Anterior cingulate cortex (tissue), 58 donors: ENCODE measurements at places on chromosomes 5 and 9.

- DNase-seq, result no peak
Measured at GRCh38 chr5:180133551-180133950, 62.0 kb upstream of the RNF130 start.

- no peak for DNase-seq
Measured at GRCh38 chr9:88786291-88787079, 204.8 kb upstream of the S1PR3 start.

- no peak for DNase-seq
Measured at GRCh38 chr5:177981296-177982071, 14.6 kb downstream of the PROP1 start.

GRCh38 chr5:68033029-68033428, 182.5 kb upstream of the PIK3R1 start:
- no peak for DNase-seq

DNA sequence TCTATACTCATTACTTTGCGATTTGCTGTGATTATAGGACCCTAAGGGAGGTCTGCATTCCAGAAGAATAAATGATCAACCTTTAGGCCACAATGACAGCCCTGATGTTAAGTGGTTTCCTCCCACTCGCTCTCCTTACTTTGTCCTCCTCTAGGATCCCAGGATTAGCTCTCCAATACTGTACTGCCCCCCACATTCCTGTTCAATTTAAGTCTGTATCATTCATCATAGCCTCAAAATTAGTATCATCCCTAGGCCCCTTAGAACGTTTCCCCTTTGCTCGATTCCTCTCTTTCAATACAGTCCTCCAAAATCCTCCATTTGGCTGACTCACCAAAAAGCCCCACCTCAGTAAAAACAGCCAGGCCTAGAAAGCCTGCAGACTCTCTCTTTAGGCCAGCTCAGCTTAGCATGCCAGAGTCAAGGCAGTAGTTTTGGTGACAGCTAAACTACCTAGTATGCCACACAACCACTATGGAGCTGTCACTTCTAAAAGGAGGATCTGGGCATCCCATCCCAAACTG, 24.4 kb downstream of the RNF145 start:
- no peak for DNase-seq

DNA sequence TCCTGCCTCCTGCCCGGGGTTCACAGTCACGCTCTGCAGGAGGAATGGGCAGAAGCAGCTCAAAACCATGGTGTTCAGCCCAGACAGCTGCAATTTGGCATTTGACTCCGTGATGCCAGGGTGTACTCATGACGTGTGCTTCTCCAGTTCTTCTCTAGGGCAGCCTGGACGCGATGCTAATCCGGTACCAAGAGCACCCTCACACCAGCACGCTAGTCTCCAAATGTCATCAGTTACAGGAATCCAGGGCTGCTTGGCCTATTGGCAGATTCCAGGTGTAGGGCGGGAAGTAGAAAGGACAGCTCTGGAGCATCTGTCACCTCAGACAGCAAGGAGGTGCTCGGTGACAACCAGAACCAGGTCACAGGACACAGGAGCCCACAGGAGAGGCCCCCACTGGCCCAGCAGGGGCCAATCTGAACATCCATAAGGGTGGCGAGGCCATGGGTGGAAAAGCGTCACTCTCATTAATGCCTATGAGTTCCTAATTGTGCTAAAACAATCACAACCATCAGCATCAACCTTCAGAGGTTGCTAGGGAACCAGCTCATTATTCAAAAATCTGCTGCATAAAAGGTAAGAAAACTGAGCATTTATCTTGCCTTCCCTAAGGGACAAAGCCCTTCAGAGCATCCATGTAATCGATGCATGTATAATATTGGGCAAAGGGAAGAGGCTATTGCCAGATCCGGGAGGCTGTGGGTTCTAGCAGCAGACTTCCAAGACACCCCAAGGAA, 241.9 kb upstream of the IRX4 start:
- no peak for DNase-seq

DNA sequence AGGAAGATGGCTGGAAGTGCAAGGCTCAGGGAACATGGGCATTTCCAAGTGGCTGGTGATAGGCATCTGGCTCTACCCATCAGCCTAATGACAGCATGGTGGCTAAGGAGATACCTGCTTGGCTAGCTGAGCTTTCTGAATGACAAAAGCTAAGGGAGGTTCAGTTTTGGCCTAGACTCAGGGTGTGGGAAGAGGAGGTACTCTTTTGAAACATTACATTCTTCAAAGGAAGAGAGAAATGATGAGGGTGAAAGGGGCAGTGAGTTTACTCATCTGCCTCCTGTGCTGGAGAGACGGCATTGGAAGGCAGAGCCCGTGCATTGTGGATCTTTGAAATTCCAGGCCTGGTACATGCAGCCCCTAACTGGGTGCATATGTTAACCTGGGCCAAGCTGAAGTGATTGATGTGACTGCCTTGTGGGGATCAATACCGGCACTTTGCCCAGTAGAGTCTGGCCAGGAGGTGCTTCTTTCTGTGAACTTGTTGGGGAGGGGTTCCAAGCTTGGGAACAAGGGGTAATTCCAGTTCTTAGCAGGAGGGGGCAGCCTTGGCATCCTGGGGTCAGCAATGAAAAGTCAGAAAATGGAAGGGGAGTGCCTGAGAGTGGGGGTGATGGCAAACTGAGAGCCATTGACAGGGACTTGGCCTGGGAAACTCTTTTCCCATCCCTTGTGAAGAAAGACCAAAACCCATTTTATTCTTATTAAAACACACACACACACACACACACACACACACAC, 108.6 kb downstream of the ACER2 start:
- no peak for DNase-seq

DNA sequence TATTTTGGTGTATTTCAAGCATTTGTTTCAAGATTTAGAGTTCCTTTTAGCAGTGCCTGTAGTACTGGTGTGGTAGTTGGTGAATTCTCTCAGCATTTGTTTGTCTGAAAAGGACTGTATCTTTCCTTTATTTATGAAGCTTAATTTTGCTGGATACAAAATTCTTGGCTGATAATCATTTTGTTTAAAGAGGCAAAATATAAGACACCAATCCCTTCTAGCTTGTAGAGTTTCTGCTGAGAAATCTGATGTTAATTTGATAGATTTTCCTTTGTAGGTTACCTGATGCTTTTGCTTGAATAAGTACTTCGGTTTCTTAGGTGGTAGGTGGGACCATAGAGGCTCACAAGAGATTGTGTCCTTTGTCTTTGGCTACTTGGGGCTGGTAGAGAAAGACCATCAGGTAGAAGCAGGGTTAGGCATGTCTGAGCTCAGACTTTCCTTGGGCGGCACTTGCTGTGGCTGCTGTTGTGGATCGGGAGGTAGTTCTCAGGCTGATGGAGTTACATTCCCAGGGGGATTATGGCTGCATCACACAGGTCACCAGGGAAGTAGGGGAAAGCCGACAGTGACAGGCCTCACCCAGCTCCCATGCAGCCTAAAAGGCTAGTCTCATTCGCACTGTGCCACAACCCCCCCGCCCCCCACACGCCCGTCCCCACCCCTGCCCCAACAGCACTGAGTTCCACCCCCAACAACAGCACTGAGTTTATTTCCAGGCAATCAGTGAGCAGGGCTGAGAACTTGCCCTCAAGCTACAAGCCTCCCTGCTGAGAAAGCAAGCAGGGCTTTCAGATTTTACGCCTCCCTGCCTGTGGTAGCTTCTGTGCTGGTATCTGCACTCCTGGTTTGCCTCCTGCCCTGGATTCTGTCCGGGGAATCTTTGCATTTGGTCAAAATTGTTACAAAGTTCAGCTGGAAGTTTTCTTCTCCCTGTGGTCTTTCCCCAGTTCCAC, 127.1 kb upstream of the GLRA1 start:
- no peak for DNase-seq

GRCh38 chr5:113250341-113250953, 184.3 kb downstream of the TSSK1B start:
- DNase-seq, result no peak

GRCh38 chr5:143206196-143207053, 197.1 kb downstream of the NR3C1 start:
- DNase-seq, result no peak

- no peak for DNase-seq
Measured at GRCh38 chr9:37191403-37192089, 71.2 kb downstream of the ZCCHC7 start.

GRCh38 chr9:125732562-125732961, 14.6 kb upstream of the PBX3 start:
- no peak for DNase-seq

- DNase-seq, result no peak
Measured at GRCh38 chr9:69504058-69504457, 168.1 kb downstream of the APBA1 start.

- DNase-seq, result no peak
Measured at GRCh38 chr5:93072831-93073459, 508.1 kb downstream of the NR2F1-AS1 start.

DNA sequence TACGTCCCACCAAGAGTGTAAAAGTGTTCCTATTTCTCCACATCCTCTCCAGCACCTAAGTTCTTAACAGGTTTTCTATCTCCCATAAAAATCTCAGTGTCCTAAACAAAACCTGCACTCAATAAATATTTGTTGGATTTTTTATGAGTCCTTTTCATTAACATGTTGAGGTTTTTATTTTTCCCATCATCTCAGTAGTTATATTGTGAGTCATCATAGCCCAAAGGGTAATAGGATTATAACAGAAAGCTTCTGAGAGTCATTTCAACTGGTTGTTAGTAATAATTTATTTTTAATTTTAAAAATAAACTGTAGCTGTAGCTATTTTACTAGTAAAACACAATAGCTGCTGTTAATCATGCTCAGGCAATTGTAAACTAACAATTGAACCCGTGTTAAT, 331.6 kb upstream of the SLC30A5 start:
- no peak for DNase-seq

DNA sequence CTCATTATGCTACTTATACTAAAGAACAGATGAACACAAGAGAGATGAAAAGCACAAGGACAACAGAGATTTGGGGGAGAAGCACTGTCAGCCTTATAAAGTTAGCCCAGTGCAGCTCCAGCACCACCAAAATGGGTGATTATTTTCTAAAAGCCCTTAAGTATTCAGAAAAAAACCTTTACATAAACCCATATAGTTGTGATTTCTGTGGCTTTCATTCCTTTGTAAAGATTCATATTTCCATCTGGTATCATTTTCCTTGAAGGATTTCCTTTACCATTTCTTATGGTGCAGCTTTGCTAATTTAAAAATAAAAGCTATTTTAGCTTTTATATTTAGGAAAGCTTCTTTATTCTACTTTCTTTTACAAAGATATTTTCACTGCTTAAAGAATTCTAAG, 311.0 kb downstream of the TMEM167A start:
- no peak for DNase-seq

DNA sequence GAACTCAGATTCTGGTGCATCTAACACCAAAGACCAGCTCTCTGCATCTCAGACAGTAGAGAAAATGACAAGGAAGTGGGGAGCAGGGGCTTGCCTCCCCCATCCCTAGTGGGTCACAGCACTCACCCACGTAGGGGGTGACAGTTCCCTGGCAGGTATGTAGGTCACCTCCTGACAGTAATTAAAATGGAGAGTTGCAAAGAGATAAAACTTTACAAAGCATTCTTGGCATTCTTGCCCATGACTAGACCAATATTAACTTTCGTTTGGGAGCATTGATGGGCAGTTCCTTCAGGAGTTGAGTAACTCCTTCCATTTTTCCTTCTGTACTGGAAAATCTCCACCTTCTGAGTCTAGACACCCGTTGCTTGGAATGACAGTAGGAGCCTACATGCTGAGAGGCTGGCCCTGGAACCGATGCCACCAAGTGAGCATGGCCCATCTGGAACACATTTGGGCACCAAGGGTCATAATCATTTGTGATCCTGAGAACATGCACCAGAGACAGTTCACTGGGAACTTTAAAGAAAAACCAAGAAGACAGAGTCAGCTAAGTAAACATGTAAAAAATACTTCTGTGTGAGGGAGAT, 81.5 kb upstream of the MSX2 start:
- DNase-seq, result no peak
